ENCODE measurements at places on chromosomes 11 and 22.

GRCh38 chr11:122022646-122023045, 93.4 kb downstream of the BLID start:
- DNase-seq, result no peak

DNA sequence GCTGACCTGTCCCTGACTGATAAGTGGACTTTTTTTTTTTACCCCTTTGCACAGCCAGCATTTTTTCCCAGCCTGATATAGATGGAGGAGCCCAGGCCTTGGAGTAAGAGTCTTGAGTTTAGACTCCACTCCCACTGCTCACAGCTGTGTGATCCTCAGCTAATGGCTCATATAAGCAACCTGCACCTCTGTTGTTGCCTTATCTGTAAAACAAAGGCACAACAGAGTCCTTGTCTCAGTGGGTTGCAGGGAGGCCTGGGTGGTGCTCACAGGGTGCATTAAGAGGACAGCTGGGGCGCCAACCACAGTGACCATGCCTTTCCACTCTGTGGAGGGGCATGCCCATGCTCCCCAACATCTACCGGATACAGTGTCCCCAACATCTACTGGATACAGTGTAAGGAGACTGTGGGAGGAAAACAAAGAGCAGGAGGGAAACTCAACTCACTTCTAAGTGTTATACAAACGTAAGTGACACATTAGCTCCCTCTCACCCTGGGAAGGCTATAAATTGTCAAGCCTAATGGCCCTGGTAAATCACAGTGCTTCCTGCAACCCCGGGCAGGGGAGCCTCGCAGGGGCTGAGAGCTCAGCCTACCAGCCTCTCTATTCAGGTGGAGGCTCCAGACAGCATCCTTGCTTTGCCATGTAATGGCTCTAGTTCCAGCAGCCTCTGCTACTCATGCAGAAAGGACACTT, 109.5 kb downstream of the TENM4 start:
- no peak for DNase-seq

GRCh38 chr11:102252339-102252891, 64.9 kb upstream of the BIRC3 start:
- DNase-seq, result no peak

DNA sequence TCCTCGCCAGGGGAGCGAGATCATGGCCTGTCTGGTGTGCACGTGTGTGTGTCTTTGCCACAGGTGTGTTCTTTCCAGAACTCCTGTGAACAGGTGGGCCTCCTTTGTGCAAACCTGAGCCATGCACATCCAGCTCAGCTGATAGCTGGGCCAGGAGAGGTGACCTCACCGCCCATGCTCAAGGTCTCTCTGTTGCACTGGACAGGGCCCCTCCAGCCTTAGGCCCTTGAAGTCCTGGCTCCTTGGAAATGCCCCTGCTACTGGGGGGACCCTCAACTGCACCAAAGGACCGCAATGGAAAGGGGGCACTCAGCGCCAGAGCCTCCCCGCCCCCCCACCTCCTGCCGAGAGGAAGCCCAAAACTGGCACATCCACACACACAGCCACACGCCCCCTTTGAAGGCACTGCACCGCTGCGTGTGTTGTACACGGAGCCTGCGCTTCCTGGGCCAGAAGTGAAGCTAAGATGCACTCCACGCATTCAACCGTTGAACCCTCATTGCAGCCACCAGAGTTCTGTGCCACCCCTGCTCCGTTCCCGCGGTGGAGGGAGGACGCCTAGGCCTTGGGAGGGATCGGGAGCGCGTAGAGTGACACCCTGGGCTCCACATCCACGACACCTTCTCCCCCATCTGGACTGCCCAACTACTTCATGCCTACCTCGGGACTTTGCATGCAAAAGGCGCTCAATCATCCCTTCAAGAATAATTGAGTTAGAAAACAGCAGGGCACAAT, 16.4 kb upstream of the IL2RB start:
- DNase-seq, result no peak

DNA sequence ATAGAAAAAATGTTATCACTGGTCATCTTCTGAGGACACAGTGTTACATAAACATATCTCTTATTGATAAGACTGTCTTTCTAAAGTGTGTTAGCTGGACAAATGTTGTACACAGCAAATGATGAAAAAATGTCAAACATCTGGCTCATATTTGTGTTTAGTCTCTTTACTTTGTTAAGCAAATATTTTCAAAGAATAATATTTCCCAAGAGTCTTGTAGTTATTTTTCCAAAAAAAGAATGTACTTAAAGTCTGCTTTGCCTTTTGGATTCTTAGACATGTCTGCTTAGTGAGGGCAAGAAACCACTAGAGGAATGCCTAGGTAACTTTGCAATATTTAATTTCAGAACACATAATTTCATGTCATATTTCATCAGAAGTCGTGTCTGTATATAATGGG, 23.9 kb upstream of the CCDC179 start:
- DNase-seq, result no peak

Measured in stimulated activated CD4-positive, alpha-beta T cell treated with anti-CD3 and anti-CD28 coated beads, TNF-alpha, amount 100 ng/mL, for 4 hours (primary cell).